ENCODE measurements at places on chromosomes 11 and 22.

DNA sequence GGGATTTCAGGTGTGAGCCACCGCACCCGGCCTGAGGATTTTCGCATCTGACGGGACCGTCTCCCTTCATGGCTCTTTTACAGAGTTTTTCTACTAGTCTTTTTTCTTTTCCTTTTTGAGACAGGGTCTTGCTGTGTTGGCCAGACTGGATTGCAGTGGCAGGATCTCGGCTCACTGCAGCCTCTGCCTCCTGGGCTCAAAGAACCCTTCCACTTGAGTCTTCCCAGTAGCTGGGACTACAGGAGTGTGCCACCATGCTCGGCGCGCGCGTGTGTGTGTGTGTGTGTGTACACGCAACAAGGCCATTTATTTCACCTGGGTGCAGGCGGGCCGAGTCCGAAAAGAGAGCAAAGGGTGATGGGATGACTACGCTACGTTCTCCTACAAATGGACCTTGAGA, 10.9 kb downstream of the SERHL2 start:
- DNase-seq = no peak

DNA sequence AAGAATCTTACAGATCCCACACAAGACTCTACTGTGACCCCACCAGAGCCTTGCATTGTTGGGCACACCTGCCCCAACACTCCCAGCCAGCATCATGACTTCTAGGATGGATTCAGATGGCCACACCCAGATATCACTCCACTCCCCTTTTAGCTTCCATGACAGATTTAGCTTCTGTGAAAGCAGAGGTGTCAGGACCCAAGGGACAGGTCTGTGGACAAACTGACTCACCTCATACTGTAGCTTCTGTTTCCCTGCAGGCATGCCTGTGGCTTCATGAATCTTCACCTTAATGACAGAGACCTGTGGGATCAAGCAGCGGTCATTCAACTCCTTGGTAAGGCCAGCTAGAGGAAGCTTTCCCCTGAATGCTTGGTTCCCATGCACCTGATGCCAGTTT, 8.5 kb upstream of the TBC1D10A start:
- no peak for DNase-seq

- no peak for DNase-seq
Observed at GRCh38 chr11:129285402-129285786, 90.3 kb upstream of the BARX2 start.

DNA sequence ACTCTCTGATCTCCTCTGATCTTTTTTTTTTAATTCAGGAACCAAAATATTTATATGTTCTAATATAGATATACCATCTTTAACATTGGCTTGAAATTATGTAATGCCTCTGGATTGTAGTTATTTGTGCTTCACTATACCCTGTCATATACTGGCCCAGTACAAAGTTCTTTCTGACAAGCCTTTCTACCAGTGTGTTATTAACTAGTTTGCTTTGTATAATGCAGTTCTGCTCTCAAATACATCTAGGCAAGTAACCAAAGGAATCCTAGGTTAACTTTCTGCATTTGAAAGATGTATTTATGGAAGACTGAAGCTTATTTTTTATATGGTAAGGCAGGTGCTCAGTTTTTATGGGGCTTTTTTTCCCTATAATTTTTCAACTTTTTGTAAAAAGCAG, 36.1 kb downstream of the ARHGEF12 start:
- no peak for DNase-seq

DNA sequence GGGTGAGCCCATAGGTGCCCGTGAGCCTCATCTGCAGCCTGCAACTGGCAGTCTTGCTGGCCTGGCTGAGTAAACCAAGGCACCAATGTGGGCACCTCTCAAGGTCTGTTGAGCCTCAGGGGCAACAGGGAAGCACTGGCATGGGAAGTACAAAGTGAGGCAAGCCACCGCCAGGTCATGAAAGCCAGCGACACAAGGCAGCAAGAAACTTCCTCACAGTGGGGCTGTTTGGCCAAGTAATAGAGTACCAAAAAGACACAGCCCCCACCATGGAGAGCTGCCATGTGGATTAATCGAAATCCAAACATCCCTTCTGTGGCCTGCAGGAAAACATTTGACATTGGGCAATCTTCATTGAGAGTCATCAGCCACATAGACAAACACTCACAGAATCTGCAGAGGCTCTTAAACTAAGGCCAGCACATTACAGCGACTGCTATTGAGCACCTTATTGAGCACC, 43.6 kb upstream of the FIBIN start:
- DNase-seq = no peak

DNA sequence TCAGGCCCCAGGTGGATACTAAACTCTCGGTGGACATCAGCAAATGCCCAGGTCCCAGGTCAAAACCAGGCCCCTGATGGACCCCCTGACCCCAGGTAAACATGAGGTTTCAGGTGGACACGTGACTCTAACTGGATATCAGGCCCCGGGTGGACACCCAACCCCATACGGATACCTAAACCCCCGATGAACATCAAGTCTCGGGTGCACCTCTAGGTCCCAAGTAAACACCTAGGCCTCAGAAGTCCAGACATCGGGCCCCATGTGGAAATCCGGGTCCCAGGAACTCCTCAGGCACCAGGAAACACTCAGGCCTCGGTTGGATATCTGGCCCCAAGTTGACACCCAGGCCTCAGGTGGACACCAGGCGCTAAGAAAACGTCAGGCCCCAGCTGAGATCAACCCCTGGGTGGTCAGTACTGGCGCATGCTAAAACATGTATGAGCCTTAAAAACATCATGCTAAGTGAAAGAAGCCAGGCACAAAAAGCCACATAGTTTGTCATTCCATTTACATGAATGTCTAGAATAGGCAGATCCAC, 54.4 kb upstream of the SEPTIN5 start:
- DNase-seq = no peak

DNA sequence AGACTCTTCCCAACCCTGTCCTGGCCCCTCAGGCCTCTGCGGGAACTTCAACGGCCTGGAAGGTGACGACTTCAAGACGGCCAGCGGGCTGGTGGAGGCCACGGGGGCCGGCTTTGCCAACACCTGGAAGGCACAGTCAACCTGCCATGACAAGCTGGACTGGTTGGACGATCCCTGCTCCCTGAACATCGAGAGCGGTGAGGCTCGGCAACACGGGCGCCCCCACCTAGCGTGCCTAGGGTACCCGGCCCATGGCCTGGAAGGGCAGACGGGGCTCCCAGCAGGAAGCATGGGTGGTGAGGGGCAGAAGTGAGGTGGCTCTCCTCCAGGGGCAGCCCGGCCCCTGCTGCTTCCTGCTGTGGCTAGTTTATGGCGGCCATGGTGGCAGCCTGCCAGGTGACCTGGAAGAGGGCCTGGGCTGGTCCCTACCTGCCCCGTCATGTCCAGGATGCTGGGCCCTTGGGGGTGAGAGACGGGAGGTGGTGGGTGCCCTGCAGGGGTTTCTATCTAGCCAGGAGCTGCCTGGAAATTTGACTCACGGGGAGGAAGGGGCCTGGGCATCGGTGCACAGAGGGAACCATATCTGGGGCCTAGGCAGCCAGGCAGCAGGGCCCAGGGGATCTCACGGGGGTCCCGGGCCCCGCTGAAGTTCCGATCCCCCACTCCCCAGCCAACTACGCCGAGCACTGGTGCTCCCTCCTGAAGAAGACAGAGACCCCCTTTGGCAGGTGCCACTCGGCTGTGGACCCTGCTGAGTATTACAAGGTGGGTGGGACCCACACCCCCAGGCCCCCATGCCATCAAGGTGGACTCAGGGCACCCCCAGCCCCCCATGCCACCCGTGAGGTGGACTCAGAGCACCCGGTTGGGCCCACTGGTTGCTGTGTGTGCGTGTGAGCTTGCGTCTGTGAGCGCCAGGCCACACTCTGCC, 9.2 kb downstream of the MUC2 start:
- no peak for DNase-seq

DNA sequence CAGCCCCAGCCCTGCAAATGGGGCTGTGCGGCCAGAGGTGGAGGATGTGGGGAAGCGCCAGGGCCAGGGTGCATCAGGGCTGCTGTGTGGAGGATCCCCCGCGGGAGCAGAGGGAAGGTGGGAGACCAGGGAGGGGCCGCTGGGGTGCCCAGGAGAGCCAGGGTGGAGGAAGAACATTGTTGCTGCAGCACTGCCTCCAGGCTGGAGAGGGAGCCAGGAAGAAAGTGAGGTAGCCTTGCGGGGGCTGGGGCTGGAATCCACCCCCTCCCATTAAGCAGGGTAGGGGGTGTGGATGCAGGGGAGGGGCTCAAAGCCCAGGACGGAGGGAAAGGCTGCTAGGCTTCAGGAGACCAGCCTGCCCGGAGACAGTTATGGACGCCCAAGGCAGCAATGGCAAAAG, 15.0 kb downstream of the CABP7 start:
- no peak for DNase-seq

- no peak for DNase-seq
Observed at GRCh38 chr22:22042599-22043295, 60.2 kb upstream of the TOP3B start.

GRCh38 chr22:42180349-42180842, 49.8 kb upstream of the CYP2D6 start:
- DNase-seq = peak; percentile 15

DNA sequence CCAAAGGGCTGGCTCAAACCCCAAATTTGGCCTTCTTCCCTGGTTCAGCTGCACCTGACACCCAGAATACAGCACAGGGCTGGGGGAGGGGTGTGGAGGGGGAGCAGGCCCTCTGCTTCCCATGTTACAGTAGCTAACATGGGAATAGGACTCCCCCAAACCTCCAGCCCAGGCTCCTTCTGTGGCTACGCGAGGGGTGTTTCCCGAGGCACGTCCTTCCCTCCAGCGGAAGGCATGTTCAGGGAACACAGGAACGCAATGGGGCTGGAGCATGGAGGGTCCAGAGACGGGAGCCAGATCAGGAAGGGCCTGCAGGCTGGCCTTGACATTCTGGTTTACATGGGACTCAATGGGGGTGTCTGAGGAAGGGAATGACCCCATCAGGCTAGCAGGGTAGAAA, 11.8 kb upstream of the IGLL1 start:
- DNase-seq = no peak

DNA sequence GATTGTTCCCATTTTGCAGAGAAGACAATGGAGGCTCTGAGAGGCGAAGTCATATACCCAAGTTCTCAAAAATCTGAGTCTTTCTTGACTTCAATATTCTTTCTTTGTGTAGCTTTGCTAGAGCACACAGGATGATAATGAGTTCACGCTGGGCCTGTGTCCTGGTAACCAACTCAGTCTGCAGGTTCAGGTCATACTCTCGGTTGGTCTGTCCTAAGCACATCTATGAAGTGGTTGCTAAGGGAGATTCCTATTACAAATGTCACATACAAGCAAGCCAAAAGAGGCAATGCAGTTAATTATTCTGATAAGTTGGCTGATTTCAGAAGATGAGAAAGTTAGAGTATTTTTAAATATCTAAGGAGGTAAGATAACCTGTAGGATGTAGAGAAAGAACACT, 481.0 kb downstream of the SOX6 start:
- no peak for DNase-seq

GRCh38 chr11:118918686-118919280, 6.9 kb downstream of the BCL9L start:
- peak; percentile 74 for DNase-seq

GRCh38 chr11:27171376-27171958, 130.9 kb downstream of the BBOX1 start:
- no peak for DNase-seq

DNA sequence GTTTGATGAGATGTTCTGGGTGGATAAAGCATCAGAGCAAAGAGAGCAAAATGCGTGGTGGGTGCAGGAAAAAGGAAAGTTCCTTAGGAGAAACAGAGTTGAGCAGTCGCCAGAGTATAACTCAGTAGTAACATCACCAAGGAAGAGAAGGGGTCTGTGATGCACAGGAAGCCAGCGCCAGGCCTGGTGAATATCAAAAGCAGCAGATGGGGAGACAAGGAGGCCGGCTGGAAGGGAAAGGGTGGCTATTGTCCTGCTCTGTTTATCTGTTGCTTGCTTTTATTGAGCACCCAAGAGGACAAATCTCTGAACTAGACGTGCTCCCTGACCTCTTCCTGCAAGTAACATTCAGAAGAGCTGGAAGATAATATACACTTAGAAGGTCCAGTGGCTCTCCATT, 52.7 kb upstream of the GRAMD1B start:
- no peak for DNase-seq

- DNase-seq = no peak
Observed at GRCh38 chr22:47355388-47355725, 592.9 kb downstream of the TBC1D22A start.

DNA sequence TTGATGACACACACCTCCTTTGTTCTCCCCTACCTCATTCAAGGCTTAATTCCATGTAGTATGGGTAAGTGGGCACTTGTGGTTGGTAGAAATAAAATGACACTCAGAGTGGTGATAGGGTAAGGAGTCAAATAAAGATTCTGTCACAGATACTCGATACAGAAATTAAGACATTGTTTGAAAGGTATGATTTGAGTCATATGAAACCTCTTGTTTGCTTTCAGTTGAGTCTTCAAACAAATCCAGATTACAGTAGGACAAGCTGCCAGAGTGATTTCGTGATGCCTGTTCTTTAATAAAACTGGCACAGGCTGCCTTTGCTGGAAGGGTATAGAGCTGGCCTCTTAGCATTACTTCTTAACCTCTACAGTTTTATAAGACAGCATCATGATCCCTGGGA, 182.4 kb downstream of the SPON1 start:
- no peak for DNase-seq

DNA sequence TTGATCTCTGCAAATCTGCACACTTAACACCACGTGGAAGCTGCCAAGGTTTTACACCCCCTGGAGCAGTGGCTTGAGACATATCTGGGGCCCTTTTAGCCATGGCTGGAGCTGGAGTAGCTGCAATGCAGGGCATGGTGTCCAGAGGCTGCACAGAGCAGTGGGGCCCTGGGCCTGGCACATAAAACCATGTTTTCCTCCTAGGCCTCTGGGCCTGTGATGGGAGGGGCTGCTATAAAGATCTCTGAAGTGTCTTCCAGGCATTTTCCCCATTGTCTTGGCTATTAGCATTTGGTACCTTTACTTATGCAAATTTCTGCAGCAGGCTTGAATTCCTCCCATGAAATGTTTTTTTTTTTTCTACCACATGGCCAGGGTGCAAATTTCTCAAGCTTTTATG, 33.2 kb downstream of the CALCA start:
- DNase-seq = no peak
